ENCODE measurements at places on chromosomes 12 and 14.

DNA sequence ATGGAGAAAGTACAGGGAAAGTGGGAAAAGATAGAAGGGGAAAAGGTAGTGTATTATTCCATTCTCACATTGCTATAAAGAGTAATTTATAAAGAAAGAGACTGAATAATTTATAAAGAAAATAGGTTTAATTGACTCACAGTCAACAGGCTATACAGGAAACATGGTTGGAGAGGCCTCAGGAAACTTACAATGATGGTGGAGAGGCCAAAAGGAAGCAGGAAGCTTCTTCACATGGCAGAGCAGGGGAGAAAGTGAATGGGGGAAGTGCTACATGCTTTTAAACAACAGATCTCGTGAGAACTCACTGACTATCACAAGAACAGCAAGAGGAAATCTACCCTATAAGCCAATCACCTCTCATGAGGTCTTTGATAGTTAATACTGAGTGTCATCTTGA is 725.0 kb upstream of the FLRT2 start:
- H3K4me3 ChIP-seq, result no peak overlapping the region
- no peaks in the 10 kb centered on the region for H3K27me3 ChIP-seq
- H3K4me1 ChIP-seq, result no peaks in the 10 kb centered on the region
- no peaks in the 10 kb centered on the region for H3K36me3 ChIP-seq

- no peaks in the 10 kb centered on the region for H3K27me3 ChIP-seq
- peak overlapping the region; percentile 97 for H3K4me3 ChIP-seq
- H3K4me1 ChIP-seq, result peaks cover 18% of the 10 kb centered on the region
- peaks cover 25% of the 10 kb centered on the region for H3K36me3 ChIP-seq
These were observed 545 bp downstream of the CPSF2 start for GRCh38 chr14:92122351-92122677.

DNA sequence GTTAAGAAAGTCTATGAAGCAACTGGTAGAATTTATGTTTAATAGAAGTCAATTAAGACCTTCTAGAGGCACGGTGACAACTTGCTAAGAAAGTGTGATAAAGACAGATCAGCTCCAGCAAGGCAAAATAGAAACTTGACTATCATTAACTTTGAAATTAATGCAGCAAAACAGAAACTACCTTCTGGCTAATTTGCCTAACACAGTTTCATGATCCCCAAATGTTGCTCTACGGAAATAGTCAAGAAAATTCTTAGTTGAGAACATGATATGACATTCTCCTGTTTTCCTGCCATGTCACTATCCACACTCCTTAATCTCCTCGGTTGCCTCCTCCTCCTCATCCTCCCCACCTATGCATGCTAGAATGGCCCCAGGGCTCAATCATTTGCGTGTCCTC is 4.2 kb downstream of the DENND5B start:
- DNase-seq, result no peak
- H3K27me3 ChIP-seq, result no peaks in the 10 kb centered on the region
- no peak overlapping the region for H3K4me3 ChIP-seq
- H3K4me1 ChIP-seq, result peaks cover 45% of the 10 kb centered on the region

DNA sequence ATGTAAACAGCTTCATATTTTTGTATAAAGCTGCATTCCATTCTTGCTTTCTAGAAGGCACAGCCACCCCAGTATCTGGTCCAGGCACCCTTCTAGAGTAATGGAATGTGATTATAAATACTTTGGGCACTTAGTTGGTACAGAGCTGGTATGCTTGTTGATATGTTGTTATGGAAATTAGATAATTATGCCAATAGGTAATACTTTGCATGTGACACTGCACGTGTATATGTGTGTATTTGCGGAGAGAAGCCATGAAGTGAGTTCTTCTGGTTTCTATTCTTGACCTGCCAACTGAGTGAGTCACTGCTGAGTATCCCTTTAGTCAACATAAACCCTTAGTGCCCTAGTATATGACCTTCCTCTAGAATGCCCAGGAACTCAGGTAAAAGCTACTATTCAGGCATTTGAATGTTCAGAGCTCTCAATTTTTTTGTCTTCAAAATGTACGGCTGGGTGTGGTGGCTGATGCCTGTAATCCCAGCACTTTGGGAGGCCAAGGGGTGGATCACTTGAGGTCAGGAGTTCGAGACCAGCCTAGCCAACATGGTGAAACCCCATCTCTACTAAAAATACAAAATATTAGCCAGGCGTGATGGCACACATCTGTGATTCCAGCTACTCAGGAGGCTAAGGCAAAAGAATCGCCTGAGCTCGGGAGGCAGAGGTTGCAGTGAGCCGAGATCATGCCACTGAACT is 6.2 kb upstream of the TCP11L2 start:
- H3K4me1 ChIP-seq, result peaks cover 28% of the 10 kb centered on the region
- DNase-seq, result peak; percentile 92
- H3K27ac ChIP-seq, result peak overlapping the region; percentile 84
- no peak overlapping the region for H3K4me3 ChIP-seq

DNA sequence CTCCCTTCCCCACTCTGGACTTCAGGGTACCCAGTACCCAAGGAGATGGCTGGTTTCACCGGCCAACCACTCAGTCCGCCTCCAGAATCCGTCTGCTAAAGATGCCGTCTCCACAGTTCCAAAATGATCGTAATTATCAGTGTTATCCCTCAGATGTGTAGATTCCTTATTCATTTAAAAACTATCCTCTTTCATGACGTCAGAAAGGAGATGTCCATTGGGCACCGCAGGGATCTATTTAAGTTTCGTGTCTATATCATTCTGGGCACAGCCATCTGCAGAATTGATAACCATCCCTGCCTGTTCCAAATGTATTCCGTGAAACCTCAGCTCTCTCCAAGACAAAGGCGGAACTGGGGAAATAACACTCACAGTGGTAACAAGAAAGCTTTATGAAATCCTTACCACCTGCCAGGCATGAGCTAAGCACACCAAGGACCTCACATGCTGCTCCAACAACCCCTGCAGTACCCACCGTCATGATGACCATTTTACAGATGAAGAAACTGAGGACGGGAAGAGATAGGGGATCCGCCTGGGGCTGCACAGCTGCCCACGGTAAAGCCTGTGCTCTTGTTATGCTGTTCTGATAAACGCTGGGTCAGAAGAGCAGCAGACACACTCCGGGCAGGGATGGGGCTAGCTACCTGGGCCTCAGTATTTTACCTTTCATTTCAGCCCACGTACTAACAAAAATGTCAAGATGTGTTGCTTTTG is 90.0 kb downstream of the BCL11B start:
- no peaks in the 10 kb centered on the region for H3K4me1 ChIP-seq
- no peak overlapping the region for H3K4me3 ChIP-seq
- DNase-seq, result no peak
- H3K36me3 ChIP-seq, result no peaks in the 10 kb centered on the region
- H3K27me3 ChIP-seq, result no peaks in the 10 kb centered on the region

GRCh38 chr14:104522926-104523545 is 56.5 kb upstream of the C14orf180 start:
- H3K27ac ChIP-seq, result no peak overlapping the region
- no peak overlapping the region for H3K4me3 ChIP-seq
- no peaks in the 10 kb centered on the region for H3K36me3 ChIP-seq

DNA sequence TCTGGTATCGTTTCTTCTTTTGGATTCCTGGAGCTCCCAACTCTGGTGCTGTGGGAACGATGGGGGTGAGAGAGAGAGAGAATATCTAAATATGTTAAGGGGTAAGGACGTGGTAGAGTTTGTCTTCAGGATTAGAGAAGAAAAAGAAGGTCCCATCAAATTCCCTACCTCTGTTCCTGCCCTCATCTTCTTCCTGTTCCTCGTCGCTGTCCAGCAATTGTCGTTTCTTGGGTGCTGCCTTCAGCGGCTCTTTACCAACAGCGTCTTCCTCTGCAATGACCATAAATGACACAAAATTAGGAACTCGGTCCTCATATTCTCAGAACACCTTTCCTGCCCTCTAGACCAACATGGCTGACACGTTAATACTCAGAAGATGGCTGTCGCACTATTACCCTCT is 31.5 kb downstream of the TIMELESS start:
- no peaks in the 10 kb centered on the region for H3K4me1 ChIP-seq
- H3K27ac ChIP-seq, result no peak overlapping the region
- no peaks in the 10 kb centered on the region for H3K27me3 ChIP-seq
